ENCODE measurements at places on chromosomes 5 and 9.

- no peak for DNase-seq
Measured at GRCh38 chr9:104984948-104985347, 57.0 kb upstream of the ABCA1 start.

- DNase-seq, result no peak
Measured at GRCh38 chr5:3033033-3033755, 281.7 kb upstream of the IRX2 start.

GRCh38 chr9:121686930-121687541 lies 35.6 kb downstream of the DAB2IP start:
- DNase-seq, result peak; percentile 60

- peak; percentile 68 for DNase-seq
Measured at GRCh38 chr5:137629646-137630045, 106.2 kb downstream of the KLHL3 start.

DNA sequence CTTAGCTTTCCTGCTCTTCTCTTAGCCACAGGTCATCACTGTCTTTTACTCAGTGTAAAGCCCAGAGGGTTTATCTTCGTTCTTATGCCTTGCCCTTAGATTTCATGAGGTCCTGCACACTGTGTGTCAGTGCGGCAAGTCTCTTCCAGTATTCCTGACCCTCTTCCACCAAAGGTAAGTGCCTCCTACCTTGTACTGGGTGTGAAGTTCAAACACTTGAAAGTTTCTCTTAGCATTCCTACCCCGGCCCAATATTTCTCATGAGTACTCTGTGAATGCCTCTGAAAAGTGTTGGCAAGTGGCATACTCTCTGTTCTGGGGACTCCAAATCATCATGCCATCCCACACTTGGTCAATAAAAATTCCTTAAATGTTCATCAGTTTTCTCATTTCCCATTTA lies 37.4 kb downstream of the FBXO4 start:
- no peak for DNase-seq

GRCh38 chr5:76990899-76991459 lies 38.1 kb downstream of the CRHBP start:
- peak; percentile 7 for DNase-seq

- peak; percentile 52 for DNase-seq
Measured at GRCh38 chr5:102760815-102761214, 5.7 kb downstream of the PAM start.

DNA sequence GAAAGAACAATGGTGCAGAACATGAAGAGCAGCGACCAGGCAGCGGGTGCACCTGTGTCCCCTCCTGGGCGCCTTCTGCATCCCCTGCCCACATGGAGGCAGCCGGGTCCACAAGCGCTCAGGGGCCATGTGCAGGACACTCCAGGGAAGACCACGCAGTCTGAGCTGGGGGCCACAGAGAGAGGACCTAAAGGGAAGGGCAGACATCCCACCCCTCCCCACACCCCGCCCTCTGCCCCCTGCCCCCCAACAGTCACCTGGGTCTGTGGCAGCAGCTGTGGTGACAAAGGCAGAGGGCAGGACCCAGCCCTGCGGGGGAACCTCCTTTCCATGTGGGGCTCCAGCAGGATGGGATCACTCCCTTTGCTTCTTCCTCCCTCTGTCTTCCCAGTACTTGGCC lies 805.7 kb downstream of the CDH9 start:
- DNase-seq, result no peak

- no peak for DNase-seq
Measured at GRCh38 chr5:32710550-32711361, at the start of gene NPR3. TSS of gene NPR3 (plus strand) at chr5:32711321. CDS start at chr5:32711777, 456 bp downstream.

DNA sequence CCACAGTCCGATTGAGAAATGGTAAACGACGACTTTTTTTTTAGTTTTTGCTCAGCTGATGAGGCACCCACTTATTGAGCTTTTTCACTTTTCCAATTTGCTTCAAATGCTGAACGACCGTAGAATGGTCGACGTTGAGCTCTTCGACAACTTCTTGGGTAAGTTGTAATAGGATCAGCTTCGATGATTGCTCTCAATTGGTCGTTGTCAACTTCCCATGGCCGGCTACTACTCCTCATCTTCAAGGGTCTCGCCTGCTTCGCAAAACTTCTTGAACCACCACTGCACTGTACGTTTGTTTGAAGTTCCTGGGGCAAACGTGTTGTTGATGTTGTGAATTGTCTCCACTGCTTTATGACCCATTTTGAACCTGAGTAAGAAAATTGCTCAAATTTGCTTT lies 35.7 kb downstream of the NSD1 start:
- no peak for DNase-seq

- peak; percentile 65 for DNase-seq
Measured at GRCh38 chr9:69571032-69571431, 101.1 kb downstream of the APBA1 start.

DNA sequence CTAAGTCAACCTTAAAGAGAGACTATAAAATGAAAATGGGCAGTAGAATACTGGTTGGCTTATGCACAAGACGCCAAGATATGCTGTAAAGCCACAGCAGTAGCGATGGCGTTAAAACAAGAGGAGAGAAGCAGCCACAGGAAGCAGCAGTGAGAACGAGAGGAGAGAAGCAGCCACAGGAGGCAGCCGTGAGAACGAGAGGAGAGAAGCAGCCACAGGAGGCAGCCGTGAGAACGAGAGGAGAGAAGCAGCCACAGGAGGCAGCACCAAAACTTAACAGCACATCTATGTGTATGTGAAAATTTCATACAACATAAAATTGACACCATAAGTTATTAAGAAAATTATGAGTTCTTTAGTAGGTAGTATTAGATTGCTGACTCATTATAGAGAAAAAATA lies 2318.6 kb upstream of the ACO1 start:
- DNase-seq, result peak; percentile 14

DNA sequence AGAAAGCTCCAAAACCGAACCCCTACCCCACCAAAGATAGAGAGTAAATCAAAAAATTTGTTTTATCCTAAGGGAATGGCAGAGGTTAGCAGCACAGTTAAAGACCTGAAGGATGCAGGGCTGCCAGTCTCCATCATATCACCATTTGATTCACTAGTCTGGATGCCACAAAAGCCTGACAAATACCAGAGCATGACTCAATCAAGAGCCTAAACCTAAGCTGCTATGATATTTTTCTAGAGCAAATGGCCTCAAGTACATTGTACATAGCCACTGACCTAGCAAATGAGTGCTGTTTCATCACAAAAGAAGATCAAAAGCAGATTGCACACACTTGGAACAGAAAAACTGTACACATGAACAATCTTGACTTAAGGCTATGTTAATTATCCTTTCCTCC lies 48.0 kb downstream of the DPYSL3 start:
- DNase-seq, result peak; percentile 75

- no peak for DNase-seq
Measured at GRCh38 chr9:126410229-126410628, 83.6 kb downstream of the MVB12B start.

DNA sequence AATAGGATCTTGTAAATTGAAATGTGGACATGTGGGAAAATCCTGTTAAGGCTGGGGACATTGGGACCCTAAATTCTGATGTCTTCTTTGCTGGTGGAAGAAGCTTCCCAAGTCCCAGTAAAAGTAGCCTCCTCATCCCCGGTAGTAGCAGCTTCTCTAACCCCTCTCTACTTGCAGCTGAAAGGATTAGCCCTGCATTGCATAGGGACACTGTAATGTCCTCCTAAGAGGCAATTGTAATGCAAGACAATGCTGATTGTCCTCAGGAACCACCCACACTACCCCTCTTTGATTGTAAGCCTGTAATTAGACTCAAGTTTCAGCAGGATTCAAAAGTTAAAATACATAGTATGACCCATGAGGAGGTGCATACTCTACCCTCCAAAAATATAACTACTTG lies 1938.4 kb upstream of the C9orf72 start:
- no peak for DNase-seq

GRCh38 chr9:14133394-14133793 lies 180.5 kb downstream of the NFIB start:
- peak; percentile 3 for DNase-seq

DNA sequence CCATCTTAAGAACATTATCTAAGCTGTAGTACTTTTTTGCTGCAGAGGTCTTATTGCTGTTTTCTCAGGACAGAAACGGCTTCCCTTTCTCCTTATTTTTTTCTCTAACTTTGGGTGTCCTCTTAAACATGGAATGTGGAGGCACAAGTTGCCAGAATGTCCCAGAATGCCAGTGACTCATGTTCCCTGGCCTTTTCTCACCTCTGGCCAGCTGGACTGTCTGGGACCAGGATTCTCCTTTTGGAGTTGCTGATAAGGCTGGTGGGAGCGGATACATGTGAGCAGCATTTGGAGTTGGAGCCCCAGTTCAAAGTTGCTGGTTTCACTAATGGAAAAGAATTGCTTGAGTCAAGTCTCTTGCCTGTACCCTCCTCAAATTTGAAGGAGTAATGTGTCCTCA lies 112.8 kb downstream of the ARHGAP26 start:
- peak; percentile 66 for DNase-seq

DNA sequence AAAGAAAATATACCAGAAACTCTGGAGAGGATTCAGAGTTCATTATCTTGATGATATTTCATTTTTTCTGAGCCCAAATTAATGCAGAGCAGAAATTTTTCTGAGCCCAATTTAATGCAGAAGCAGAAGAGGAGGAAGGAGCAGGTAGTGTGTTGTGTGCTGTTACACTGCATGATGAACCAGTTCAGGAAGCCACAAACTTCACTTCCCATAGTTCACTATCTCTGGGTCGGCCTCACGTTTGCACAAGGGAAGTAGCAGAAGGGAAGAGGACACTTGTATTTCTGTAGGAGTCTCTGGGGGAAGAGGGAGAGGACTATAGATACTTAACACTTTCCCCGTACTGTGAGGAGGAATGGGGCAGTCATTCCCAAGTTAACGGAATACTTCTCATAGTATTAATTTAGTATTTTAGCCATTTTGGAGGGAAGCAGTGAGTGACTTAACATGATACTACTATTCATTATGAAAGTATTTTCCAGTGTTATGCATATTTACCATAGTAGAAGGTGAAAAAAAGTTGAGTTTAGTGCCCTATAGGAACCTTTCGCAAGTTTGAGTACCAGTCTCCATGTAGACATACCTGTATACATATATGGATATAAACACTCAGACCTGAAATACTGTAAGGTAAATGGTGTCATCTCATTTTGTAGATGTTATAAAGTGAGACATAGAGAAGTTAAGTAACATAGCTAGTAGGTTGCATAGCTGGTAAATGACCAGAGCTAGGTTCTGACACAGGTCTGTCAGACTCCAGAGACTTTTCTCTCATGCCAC lies 30.0 kb downstream of the XPA start:
- no peak for DNase-seq

- no peak for DNase-seq
Measured at GRCh38 chr9:109770101-109770500, 9.9 kb upstream of the PALM2AKAP2 start.

- DNase-seq, result no peak
Measured at GRCh38 chr5:35194635-35195471, 35.4 kb downstream of the PRLR start.

GRCh38 chr9:33923998-33924701 lies 107.2 kb downstream of the UBE2R2 start:
- no peak for DNase-seq

GRCh38 chr5:97297063-97297703 lies 114.1 kb upstream of the RIOK2 start:
- DNase-seq, result peak; percentile 56

- DNase-seq, result no peak
Measured at GRCh38 chr9:111986035-111986556, 89.5 kb downstream of the UGCG start.

- peak; percentile 31 for DNase-seq
Measured at GRCh38 chr5:56575821-56576220, 239.5 kb upstream of the MAP3K1 start.

GRCh38 chr5:173538654-173539053 lies 77.8 kb downstream of the BOD1 start:
- DNase-seq, result no peak

GRCh38 chr5:85656050-85656449 lies 961.7 kb upstream of the COX7C start:
- DNase-seq, result no peak

DNA sequence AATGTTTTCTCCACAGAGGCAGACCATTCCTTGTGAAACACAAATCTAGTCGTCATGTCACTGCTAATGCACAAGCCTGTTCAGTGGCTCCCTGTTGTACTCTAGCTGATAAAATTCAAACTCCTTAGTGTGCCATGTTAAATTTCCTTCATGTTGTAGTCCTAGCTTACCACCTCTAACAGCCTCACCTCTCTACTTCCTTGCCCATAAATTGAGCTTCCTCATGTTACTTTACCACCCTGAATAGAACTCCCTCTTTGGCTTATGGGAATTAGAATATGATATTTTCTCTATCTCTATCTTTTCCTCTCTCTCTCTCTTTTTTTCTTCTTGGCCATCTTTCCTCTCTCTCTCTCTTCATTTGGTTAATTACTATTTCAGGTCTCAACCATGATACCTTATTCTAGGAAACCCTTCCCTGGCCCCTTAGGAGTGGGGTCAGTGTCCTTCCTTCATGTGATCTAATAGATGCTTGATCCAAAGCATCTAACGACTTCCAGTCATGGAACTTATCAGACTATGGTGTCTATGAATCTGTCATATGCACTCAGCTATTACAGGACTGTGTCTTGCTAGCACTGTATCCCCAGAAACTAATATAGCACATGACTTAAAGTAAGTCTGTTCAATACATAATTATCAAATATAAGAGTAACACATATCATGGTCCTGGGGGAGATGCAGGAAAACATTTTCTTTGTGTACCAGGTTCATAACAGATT lies 31.5 kb upstream of the ALDH1A1 start:
- no peak for DNase-seq

DNA sequence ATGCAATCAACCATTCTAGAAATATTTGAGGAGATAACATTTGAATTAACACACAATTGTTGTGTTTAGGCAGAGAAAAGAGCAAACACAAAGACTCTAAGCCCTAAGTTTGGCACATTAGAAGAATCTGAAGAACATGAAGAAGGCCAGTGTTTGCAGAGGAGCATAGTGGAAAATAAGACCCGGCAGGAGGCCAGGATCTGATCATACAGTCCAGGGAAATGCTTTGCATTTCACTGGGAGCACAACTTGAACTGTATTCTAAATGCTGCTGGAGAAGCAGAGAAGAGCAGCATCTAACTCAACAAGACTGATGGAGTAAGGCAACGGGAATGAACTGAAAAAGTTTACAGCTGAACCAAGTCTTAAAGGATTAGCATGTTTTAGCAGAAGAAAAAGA lies 463.4 kb downstream of the ZNF608 start:
- DNase-seq, result no peak

GRCh38 chr5:160507221-160507721 lies 85.6 kb downstream of the PTTG1 start:
- DNase-seq, result peak; percentile 91

DNA sequence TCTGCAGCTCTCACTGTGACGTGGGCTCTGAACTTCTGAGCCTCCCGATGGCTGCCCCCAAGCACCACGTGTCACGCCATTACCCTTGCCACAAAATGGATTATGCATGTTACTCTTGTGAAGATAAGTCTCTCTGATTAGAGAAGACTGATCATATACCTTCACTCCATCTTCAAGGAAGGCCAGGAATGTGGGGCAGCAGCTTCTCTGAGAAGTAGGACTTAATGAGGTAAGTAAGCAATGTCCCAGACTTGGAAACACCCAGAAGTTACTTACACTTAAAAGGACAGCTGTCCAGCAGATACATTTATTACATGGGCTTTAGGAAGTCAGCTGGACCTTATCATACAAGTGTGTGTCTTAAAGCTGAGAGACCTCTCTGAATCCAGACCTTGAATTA lies 155.0 kb downstream of the FGF1 start:
- DNase-seq, result no peak

Measured in M059J (cell line).